Caki2 (cell line): ENCODE measurements at places on chromosomes 6 and 20.

DNA sequence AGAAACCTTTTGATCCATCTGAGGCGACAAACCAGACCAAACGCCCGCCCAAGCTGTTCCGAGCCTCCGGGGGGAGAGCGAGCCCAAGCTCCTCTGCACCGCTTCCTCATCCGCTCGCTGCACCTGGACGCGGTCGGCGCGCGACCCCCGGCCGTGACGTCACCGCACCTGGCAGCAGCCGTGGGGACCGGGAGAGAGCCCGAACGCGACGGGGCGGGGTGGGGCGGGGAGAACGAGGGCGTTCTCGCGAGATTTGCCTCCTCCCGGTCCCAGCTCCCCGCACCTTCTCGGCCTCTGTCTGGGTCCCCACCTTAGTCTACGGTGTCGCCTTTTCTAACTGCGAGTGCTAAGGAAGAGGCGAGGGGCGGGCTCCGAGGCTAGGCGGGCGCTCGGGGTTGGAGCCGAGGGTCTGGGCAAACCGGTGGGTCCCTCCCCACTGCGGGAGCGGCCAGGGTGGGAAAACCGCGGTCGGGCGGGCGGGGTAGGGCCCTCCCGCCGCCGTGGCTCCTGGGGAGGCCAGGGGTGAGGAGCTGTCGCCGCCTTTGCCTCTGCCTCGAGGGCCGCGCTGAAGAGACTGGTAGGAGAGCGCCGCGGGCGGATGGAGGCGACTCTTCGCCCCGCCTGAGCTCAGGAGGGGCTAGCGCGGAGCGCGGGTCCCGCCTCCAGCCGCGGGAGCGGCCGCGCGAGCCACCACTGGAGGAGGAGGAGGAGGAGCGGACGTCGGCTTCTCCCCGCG is at the start of gene CD2AP:
TSS of gene CD2AP (plus strand) at position 293 of the 736 bp plus-strand sequence. CDS start 456 bp downstream, outside the sequence.
- DNase-seq, result peak; percentile 92

- no peak for DNase-seq
Observed at GRCh38 chr6:1702580-1703051, 92.9 kb downstream of the FOXC1 start.

- DNase-seq, result peak; percentile 52
Observed at GRCh38 chr6:101393251-101393828, at the start of gene GRIK2. GRIK2 (plus strand) TSS chr6:101393708.

- no peak for DNase-seq
Observed at GRCh38 chr20:7967199-7967844, 27.1 kb upstream of the HAO1 start.

DNA sequence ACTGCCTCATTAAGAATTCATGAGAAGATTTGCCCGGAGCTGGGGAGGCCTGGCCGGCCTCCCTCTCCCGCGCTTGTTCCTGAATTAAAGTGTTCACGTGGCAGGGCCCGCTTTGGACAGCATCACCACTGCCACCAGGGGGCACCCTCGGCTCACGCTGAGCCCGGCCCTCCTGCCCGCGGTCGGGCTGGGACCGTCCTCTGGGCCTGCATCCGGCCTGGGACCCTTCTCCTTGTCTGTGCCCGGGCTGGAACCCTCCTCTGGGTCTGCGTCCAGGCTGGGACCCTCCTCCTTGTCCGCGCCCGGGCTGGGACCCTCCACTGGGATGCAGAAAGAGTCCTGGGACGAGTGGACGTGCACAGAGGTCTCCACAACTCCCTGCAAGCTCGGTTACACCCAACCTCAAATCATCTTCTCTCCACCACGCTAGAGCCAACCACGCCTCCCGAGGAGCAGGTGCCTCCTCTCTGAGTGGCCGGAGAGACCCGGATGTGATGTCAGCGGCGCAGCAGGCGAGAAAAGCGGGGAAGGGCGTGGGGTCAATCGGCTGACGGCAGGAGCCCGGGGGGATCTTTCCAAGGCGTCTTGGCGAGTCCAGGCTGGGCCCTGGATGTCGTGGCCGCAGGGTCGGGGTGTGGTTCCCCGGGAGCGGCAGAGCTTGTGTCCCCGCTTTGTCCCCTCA is 50.9 kb upstream of the DACT2 start:
- peak; percentile 25 for DNase-seq

DNA sequence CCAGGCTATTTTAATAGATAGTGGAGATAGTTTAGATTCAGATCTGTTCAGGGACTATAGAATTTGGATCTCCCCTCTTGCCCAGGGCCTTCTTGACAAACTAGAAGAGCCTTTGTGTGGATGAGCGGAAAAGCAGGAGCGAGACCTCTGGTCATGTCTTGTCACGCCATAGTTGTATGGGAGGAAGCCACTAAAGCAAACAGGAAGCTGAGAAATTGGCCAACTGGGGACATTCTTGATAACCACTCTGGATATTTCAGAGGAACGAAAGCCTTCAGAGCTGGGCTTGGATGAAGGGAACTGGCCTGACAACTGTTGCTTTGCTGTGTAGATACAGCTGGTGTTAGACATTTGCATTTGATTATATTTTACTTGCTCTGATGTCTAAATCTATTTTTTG is 54.1 kb upstream of the EXOC2 start:
- no peak for DNase-seq

DNA sequence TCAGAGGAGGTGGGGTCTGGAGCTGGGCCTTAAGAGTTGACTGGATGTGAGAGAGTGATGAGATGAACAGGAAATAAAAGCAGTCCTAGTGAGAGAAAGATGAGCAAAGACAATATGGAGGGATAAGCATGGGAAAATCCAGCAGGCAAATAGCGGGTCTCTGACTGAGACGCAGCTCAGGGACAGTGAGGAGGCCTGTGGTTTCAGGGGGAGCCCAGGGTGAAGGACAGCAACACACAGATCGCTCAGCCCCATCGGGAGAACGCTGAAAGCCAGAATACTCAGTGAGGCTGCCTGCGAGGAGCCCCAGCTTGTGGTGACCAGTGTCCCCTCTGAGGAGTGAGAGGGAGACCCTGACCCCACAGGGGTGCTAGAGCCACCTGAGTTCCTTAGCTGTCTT is 16.8 kb upstream of the DCDC2 start:
- no peak for DNase-seq

GRCh38 chr6:75819776-75820487 is 70.9 kb downstream of the MYO6 start:
- DNase-seq, result no peak

- no peak for DNase-seq
Observed at GRCh38 chr6:137925141-137925698, 58.2 kb downstream of the TNFAIP3 start.

DNA sequence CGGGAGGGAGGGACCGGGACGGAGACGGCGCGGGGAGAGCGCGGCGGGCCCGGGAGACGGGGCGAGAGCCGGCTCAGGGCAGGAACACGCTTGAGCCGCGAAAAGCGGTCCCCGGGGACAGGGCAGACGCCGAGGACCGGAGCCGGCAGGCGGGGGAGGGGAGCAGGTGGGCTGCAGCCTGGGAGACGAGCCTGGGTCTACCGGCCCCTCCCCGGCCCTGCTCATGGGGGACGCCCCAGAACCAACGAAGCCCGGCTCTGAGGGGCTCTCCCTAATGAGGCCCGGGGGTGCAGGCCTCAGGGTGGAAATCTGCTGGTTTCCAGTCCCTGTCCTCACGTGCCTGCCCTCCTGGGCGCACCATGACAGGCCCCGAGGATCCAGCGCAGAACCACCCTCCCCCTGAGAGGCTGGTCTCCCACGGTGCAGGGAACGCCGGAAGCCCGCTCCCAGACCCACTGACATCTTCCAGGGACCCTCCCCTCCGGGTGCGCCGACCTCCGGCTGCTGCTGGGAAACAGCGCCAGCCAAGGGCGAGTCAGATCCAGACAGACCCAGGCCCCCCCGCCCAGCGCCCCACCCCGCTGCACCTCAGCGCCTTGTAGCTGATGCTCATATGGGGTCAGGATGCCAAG is 571 bp upstream of the EEF1A2 start:
- no peak for DNase-seq

DNA sequence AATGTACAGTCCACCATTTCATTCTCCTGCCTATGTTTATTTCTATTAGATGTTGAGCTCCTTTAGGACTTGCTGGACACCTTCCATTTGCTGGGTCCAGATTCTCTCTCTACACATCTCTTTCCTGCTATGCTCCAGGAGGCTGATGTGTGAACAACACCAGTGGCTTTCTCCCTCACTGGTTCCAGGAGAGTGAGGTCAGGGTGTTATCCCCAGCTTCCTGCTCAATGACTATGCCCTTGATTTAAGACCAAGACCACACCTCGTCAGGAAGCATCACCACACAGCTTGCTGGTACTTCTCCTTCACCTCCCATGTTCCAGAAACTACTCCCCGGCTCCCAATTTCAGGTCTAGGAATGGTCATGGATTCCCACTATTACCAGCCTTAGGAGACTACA is 31.3 kb upstream of the E2F3 start:
- no peak for DNase-seq

DNA sequence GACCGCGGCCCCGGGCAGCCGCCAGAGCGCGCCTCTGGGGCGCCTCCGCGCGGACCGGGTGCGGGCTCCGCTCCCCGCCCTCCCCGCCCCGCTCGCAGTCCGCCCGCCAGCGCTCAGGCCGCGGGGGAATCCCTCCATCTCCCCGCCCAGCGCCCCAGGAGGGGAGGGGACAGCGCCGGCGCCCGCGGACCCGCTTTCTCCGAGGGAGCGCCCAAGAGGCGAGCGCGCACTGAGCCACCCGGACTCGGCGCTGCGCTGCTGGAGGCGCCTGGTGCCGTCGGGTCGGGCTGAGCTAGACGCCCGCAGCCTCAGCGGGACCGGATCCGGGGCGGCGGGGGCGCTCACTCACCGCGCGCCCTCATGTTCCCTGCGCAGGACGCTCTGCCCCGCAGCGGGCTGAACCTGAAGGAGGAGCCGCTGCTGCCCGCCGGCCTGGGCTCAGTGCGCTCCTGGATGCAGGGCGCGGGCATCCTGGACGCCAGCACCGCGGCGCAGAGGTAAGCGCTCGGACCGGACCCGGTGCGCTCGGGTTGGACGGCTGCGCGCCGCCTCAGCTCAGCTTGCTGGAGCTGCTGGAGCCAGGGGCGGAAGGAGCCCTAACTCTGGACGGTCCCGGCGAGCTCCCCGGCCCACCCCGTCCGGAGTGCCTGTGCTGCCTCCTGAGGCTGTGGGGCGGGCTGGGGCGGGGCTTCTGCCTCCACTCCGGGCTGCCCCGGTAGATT is 867 bp downstream of the EBF4 start:
- peak; percentile 56 for DNase-seq

GRCh38 chr6:157757430-157758403 is 65.3 kb upstream of the SNX9 start:
- no peak for DNase-seq

- no peak for DNase-seq
Observed at GRCh38 chr20:63027221-63027921, 20.6 kb upstream of the BHLHE23 start.

- no peak for DNase-seq
Observed at GRCh38 chr6:79898076-79898475, 49.3 kb downstream of the ELOVL4 start.

DNA sequence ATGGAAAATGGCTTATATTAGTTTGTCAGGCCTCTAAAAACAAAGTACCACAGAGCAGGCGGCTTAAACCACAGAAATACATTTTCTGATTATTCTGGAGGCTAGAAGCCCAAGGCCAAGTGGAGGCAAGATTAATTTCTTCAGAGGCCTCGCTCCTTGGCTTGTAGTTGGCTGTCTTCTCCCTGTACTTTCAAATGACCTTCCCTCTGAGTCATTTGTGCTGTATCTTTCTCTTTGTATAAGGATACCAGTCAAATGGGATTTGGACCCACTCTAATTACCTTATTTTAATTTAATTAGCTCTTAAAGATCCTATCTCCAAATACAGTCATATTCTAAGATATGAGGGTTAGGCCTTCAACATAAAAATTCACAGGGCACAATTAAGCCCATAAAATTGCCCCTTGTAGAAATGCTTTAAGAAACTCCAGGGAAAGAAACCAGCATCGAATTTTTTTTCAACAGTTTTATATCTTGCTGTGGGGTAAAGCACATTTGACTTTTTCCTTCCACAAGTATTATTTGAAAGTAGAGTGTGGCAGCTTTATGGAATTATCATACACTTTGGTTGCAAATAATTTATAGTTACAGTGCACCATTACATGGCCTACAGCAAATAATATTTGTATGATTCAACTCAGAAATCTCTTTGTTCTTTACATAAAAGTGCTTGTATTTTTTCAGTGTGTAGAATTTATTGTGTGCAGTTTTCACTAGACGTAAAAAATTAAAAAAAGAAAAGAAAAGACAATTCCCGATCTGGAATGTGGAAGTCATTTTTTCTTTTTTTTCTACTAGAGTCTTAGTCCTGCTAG is 706.1 kb downstream of the KIF16B start:
- no peak for DNase-seq

GRCh38 chr20:35539756-35540212 is 2.1 kb upstream of the ERGIC3 start:
- no peak for DNase-seq

- no peak for DNase-seq
Observed at GRCh38 chr6:15326067-15326614, 80.3 kb downstream of the JARID2 start.
